NCI-H187 (cell line): ENCODE measurements at places on chromosomes 11 and 22.

DNA sequence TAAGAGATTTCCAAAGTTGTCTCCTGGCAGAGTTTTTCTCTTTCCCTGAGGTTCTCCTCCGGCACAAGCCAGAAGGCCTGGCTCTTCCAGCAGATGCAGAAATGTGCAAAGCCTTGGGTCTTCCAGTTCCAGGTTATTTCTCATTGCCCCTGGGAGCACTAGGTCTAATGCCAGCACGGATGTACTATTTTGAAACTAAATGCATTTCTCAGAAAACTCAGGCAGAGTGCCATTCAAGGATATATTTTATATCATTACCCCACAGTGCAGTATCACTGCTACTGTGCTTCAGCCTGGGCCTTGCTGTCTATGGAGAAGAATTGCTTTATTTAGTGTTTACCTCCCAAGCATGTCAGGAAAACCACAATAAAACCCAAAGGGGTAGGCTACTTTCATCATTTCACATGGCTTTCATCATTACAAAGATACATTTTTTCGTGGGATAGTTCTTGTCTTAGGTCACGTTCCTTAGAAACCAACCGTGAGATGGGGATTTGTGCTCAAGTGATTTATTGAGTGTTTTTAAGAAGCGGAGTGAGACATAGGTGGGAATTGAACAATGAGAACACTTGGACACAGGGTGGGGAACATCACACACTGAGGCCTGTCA lies 22.4 kb upstream of the FZD4 start:
- DNase-seq, result no peak

GRCh38 chr22:46422896-46423295 lies 87.4 kb downstream of the TRMU start:
- DNase-seq, result no peak

- no peak for DNase-seq
These were observed 16.0 kb downstream of the BCL9L start for GRCh38 chr11:118909619-118910308.

- DNase-seq, result no peak
These were observed 47.9 kb upstream of the RAB1B start for GRCh38 chr11:66220566-66220935.

- no peak for DNase-seq
These were observed 244.4 kb downstream of the TTC28 start for GRCh38 chr22:28435140-28435768.

- no peak for DNase-seq
These were observed 17.0 kb upstream of the KCTD14 start for GRCh38 chr11:78039919-78040671.
